Mammary epithelial cell (primary cell): ENCODE measurements at places on chromosomes 7 and 10.

DNA sequence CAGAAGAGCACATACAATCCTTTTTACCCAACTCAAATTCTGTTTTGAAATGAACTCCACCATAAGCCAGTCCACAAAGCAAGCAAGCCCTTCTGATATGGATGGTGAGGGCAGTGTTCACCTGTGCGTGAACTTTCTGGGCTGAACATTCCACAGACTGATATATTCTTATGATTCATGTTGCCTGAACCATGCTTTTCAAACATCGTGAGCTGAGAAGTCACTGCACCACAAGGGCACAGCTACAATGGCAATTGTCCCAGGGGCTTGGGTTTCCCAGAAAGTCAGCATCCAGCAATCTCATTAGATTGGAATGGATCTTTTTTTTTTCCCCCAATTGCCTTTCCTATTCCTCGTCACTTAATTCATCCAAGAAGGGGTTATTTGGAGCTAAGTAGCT, 86.9 kb upstream of the ZNF438 start:
- DNase-seq, result peak; percentile 72

DNA sequence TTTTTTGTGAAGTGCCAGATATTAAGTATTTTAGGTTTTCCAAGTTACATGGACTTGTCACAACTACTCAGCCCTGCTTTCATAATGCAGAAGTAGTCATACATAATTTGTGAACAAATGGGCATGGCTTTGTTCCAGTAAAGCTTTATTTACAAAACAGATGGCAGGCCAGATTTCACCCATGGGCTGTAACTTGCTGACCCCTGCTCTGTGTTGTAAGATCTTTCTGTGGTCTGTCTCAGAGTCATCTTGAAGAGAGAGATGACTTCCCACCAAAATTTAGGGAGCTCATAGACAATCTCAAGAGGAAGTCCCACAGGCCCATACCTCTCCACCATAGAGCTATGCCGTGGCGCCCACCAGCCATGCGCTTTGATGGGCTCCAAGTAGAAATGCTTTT, 616.1 kb downstream of the LRMDA start:
- no peak for DNase-seq

GRCh38 chr10:109947111-109947920, 24.0 kb upstream of the XPNPEP1 start:
- no peak for DNase-seq

DNA sequence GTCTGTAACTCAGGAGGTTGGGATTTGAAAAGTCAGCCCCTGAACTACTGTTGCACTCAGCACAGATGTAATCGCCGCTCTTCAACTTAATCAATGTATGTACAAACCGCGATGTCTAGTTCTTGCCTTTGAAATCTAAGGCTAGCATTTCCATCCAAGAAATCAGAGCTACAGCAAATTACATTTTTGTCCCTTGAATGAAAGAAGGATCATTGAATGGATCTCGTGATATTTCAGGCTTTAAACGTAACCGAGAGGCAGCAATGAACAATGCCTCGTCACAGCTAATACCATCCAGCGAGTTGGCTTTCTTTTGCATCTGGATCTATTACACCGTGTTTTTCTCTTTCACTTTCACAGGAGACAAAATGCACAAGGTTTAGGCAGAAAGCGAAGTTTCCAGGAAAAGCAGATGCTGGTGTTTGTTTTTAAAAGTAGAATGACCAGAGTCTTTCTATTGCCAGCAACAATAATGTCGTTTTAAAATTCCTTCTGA, 5.5 kb downstream of the SKIDA1 start:
- DNase-seq, result peak; percentile 68

- DNase-seq, result no peak
These were observed 18.4 kb downstream of the SNX13 start for GRCh38 chr7:17921857-17922416.

DNA sequence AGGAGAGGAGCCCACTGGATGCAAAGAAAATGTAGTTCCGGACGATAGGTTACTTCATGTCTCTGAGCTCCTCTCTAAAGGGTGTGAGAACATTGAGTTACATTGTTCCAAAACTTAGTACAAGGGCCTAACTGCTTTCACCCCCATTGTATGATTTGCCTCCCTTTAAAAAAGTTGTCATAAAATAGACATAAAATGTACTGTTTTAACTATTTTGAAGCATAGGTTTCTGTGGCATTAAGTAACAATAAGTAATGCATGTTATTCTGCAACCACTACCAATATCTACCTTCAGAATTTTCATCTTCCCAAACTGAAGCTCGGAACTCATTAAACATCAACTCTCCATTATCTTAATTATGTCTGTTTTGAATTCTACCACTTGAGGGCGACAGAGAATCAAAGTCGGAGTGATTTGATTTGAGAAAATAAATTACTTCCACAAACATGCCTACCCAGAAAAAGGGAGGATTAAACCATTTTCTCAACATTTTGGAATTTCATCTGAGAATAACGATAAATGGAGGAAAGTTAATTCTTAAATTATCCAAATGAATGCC, 2.7 kb downstream of the IGFBP1 start:
- peak; percentile 18 for DNase-seq

- no peak for DNase-seq
These were observed 36.3 kb upstream of the NOBOX start for GRCh38 chr7:144439717-144440205.

GRCh38 chr10:86064931-86065662, 301.5 kb downstream of the GRID1 start:
- DNase-seq, result no peak

GRCh38 chr10:93357680-93358079, 124.5 kb downstream of the MYOF start:
- DNase-seq, result peak; percentile 35

- DNase-seq, result no peak
These were observed 6.2 kb downstream of the AOC1 start for GRCh38 chr7:150858236-150859197.

GRCh38 chr10:47065903-47066302, 154.7 kb downstream of the PTPN20 start:
- no peak for DNase-seq

- peak; percentile 82 for DNase-seq
These were observed 160.8 kb downstream of the CREB5 start for GRCh38 chr7:28573059-28573553.
